NK-92 treated with Interleukin-12 subunit alpha and Interleukin-12 subunit beta, amount 100 ng/mL, for 24 hours (cell line): ENCODE measurements at places on chromosomes 3 and 15.

GRCh38 chr15:28881600-28881999, 4.2 kb upstream of the APBA2 start:
- no peak for DNase-seq

DNA sequence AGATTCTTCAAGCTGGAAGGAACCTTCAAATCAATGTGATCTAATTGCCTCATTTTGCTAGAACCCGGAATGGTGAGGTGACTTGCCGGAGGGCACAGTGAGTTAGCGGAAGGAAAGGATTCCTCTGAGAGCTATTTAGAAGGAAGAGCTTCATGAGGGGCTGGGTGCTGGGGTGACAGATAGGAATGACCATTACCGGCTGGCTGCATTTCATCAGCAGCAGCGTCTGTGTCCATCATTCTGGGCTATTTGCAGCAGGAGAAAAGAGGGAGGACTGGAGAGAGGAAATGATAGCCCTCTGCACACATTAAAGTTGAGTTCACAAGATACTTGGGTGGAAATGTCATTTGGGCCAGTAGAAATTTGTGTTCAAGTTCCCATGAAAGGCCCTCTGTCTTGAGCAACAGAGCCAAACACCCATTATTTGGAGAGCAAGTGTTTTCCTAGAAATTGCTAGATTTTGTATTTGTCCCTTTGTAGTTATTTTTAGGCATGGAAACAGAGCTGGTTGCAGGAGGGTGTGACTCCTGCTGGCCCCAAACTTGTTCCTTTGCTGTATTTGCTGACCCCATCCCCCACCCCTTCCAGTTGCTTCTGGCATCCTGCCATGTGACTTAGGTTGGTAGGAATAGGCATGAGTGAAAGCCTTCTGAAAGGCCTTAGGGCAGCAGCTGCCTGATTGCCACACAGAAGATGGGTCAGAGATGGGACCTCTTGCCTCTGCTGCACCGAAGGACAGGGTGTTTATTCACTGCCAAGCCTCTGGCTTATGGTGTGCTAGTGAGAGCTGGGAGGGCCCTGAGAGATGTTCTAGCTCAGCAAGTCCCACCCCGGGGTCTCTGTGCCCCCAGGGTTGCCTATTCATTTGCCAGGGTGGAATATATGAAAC, 87.5 kb upstream of the PLXNA1 start:
- no peak for DNase-seq

DNA sequence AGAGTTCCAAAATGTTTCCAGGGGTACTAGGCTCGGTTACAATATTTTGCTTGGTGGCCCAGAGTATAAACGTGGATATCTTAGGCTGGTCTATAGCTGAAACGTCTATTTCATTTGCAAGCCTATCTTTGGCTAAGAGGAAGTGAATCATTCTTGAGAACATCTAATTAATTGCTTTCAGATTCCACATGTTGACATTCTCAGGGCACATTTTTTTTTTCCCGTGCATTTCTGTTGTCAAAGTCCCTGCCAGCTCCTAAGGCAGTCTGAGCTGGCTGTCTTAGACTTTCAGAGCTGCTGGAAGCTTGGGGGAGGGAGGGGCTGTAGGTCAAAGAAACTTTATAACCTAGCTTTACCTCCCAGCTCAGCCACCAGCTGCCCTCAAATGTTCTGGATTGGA, 23.2 kb upstream of the LAMP3 start:
- no peak for DNase-seq

GRCh38 chr3:9743548-9743947, 6.2 kb upstream of the OGG1 start:
- no peak for DNase-seq
